ENCODE measurements at places on chromosomes 1 and 21.
A peak's percentile ranks its signal among the peaks of the same experiment; 100 is the strongest.

DNA sequence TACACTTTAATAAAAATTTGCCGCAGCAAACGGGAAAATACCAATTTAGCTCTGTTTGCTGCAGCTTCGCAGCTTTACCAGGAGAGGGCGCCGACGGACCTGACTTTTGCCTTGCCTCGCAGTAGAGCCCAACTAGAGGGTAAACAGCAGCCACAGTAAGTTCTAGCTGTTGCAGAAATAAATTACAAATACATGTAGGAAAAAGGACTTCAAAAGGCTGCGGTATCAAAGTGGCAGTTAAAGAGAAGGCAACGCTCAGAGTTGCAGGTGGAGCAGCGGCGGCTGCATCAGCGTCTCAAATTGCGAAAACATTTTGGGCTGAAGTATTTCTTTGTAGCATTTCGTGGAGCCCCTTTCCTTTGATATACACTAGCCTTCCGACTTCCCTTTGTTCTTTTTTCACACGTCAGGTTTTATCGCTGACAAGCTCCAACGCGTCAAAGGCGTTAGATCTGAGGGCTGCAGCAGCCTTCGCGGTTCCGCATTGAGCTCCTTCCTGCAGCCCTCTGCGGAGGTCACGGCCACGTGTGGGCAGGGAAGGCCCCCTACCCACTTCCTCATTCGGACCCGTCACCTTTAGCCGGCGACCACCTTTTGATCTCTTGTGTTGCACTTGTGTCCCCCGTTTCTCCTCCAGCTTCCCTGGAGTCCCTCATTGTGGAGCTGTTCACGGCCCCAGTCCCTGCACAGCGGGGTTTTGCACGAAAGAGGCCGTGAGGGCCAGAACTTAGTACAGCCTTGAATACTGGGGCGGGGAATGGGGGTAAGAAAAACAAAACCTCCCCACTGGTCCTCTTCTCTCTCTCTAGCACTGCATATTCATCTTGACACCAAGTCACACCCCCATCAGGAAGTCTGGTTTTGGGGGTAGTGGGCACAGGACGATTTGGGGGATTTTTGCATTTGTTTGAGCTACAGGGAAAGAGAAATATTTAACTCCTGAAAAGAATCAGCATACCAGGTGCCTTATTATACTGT is 72.8 kb downstream of the S1PR1 start:
- peak; percentile 44 for DNase-seq

DNA sequence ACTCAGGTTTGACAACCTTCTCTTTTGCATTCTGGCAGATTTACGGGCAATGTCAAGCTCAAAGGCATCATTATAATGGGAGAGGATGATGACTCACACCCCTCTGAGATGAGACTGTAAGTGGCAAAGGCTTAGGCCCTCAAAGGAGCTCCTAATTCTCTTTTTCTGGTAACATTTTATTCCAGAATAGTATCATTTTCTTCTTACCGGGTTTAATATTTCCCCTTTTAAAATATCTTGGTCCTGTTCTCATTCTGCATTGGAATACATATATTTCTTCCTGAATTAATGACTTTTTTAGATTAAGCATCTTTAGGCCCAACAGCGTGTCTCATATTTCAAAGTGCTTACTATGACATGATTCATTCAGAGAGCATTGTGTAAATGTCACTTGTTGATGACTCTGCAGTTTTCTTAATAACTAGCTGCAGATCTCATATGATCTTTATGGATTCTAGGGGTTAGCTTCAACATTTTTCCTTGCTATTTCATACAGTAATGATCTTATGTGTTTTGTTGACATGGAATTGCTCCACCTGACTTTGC is 1.7 kb downstream of the PITHD1 start:
- peak; percentile 33 for DNase-seq

DNA sequence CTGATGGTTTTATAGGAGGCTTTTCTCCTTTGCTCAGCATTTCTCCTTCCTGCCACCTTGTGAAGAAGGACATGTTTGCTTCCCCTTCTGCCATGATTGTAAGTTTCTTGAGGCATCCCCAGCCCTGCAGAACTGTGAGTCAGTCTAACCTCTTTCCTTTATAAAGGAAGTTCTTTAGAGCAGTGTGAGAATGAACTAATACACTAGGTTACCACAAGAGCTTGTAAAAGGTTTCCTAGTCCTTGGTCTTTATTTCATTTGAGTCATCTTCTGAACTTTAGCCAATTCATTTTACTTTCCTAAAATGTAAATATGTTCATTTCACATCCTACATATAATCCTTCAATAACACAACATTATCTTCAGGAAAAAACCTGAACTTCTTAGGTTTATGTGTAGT is 365.3 kb downstream of the HHIPL2 start:
- no peak for DNase-seq

DNA sequence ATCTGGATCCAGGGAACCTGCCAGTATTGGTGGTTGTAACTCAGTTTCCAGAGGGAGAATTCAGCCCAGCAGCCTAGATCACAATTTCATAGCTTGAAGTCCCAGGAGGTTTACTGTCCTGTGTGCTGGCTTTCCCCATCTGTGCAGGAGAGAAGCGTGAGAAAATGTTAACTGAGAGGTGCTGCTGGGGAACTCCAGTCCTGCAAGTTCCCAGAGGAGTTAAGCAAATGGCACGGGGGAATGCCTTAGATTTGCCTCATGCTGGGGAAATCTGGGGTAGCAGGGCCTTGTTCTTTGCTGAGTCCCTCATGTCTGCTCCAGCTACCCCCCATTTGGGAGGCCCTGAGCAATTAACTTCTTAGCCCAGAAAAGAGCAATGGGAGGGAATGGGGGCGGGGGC is 25.1 kb upstream of the SLAMF6 start:
- no peak for DNase-seq

DNA sequence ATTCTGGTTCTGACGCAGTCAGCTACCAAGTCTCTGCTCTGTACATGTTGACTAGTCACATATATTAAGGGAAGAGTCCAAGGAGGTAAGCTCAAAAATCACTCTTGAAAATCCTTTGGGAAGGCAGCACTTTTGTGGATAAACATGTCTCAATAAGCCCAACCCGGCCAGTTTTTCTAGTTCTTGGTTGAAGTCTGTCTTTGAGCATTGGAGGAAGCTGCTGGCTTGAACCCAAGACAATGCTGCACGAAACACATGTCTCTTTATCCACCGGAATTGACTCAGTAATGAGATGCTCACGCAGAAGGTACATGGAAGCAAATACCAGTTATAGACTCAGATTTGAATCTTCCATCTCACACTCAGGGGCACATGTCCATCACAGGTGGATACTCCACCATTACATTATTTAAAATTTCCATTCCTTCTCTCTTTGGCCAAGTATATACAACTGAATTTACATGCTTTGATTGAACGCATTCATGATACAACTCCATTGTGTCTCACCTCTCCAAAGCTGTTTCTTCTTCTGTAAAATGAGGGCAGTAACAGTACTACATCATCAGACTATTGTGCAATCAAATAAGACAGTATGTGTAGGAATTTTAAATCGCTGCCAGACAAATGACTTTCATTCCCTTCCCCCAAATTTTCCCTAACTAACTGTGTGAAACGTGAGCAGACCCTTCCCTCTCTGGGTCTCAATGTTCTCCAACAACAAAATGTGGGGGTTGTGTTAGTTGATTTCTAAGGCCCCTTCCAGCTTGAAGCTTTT is 9.6 kb upstream of the GUCA2A start:
- DNase-seq: no peak

- peak; percentile 63 for DNase-seq
These were observed 29.6 kb upstream of the CPLANE2 start for GRCh38 chr1:16266411-16267118.

DNA sequence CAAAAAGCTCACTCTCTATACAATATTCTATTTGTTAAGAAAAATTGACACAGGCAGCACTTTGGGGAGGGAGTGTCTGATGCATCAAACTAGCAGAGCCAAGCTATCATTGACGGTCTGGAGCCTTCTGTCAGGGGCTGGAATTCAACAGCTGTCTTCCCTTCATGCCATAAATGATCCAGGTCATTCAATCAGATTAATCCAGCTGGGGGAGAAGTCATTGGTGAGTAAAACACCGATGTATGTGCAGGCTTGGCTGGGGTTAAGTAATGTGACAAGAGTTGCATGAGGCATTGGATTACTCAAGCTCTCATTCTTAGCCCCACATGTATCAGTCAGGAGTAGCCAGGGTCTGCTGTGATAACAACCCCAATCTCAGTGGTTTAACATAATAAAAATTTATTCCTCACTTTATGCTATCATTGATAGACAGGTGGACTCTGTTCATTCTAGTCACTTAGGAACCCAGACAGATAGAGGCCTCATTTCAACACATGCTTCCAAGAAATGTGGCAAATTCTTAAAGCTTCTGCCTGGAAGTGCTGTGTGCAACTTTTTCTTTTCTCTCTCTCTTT is 118.1 kb upstream of the GADD45A start:
- DNase-seq: no peak

- peak; percentile 17 for DNase-seq
These were observed 801 bp downstream of the EPRS1 start for GRCh38 chr1:220045356-220046051.

GRCh38 chr1:95396557-95396956 is 162.5 kb downstream of the RWDD3 start:
- DNase-seq: no peak

DNA sequence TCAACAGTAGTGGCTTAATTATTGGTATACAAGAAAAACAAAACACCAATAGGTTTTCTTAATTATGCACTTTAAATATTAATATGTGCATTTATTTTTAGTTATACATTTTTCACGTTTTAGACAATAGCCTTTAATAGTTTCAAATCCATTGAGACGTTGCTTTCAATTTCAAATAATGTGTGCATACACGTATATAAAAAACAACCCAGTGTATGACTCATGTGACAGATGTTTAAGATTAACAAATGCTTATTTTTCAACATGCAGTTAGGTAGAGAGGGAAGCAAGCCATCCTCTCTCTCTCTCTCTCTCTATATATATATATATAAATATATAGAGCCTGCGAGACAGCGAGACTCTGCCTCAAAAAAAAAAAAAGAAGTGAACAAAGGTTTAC is 24.3 kb downstream of the EYA3 start:
- DNase-seq: no peak

- DNase-seq: no peak
These were observed 223.6 kb upstream of the JUN start for GRCh38 chr1:59007429-59007819.

DNA sequence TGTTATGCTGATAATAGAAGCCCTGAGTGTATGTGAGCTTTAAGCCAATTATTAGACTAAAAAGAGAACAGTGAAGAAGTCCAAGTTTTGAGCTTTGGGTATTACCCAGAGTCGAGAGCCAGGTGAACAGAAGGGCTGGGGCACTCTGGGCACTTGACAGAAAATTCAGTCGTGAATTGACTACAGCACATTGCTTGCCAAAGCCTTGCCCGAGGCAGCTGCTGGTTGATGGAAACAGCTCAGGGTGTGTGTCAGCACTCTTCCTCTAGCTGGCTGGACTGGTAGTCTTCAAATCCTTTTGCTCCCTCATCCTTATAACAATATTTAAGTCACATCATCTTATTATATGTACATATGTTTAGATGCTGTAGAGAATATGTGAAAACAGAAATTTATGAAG is 21.3 kb downstream of the PDE4B start:
- no peak for DNase-seq

- DNase-seq: no peak
These were observed 57.6 kb downstream of the OLFML2B start for GRCh38 chr1:161966067-161966466.

All from dermis microvascular lymphatic vessel endothelial cell (primary cell).